ENCODE measurements at places on chromosomes 5 and 9. TPM values are rescaled to one million over a fixed set of nuclear protein-coding genes. Genes with fewer than 3 reads are reported as not detected.

- no peak for DNase-seq
Measured at GRCh38 chr9:78406146-78406545, 109.2 kb downstream of the PSAT1 start.

DNA sequence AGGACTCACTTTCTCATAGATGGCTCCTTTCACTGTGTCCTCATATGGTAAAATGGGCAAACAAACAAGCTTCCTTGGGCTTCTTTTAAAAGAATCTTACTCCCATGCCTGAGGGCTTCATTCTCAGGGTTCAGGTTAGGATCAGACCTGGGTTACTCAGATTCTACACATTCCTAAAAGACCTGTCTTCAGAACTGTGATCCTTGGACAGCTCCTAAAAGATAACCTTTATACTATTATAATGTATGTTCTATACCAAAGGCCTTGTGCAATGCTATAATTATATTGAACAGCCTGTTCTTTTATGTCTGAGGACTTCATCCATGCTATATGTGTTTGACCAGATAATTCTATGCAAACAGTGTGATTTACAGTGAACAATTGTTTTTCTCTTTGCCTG is 264.4 kb upstream of the CDH10 start:
- DNase-seq = no peak

- no peak for DNase-seq
Measured at GRCh38 chr9:134519375-134520070, 122.1 kb upstream of the COL5A1 start.

DNA sequence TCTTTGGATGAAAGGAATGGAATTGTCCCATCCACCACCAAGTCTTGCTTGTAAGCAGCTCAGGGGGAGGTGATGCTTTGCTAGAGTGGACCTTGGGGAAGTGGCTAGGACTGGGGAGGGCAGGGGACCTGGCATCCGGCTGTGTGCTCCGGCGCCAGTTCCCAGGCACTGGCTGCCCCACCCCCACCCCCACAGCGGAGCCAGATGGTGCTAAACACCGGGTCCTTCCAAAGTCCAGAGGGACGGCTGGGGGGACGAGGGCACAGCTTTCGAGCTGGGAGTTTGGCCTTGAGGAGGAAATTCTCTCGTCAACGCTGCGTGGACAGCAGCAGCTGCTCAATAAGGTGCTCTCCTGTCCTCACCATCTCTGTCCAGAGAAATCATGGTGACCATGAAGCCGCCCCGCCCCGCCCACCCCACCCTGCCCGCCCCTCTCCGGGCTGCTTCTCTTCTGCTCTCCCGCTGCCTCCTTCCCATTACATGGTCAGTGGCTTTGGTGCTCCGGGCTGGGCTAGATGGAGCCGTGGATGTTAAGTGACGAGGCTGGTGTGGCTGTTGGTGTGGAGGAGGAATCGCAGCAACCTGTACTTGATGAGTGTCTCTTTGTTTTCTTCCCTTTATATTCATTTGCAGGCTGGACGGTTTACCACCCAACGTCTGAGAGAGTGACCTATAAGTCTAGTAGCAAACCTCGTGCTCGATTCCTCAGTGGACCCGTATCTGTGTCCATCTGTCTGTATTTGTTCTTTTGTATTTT is 115.7 kb downstream of the WNK2 start:
- DNase-seq = no peak

GRCh38 chr5:149489605-149490037 is 61.6 kb downstream of the CSNK1A1 start:
- DNase-seq = no peak

- no peak for DNase-seq
Measured at GRCh38 chr5:15819617-15820016, 319.6 kb downstream of the FBXL7 start.

DNA sequence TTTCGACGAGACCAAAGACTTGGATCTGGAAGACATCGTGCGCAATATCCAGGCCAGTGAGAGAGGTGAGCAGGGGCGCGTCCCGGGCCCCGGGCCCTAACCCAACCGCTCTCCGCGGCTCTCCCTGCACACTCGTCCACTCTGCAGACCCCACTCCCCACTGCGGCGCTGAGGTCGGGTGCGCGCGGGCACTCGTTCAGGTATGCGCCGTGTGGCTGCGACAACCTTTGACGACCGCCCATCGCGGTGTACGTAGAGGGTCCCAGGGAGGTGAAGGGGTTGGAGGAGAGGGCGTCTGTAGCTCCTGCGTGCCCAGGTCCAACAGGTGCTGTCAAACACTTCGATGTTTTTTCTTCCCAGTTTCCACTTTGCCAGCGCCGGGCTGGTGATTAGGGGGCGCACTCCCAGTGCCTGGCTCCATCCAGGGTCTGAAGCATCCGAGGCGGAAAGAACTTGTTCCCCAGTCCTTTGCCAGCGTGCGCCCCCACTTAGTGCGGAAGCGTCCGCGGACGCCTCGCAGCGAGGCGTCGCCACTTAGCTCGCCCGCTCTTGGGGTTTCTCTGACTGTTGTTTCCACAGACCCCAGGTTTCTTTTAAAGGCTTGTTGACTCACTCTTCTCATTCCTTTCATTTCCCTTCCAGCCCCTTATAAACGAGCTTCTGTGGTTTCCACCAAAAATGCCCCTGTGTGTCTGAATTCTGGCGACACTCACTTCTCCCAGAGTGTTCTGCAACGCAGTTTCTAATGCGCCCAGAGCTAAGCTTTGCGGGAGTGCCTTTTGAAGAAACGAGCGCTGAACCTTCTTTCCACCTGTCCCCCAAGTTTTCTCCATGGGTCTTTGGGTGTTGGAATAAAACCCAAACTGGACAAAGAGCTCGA is 1.6 kb downstream of the NPR3 start:
- DNase-seq = no peak

- no peak for DNase-seq
Measured at GRCh38 chr5:132850066-132850465, 16.2 kb downstream of the GDF9 start.

DNA sequence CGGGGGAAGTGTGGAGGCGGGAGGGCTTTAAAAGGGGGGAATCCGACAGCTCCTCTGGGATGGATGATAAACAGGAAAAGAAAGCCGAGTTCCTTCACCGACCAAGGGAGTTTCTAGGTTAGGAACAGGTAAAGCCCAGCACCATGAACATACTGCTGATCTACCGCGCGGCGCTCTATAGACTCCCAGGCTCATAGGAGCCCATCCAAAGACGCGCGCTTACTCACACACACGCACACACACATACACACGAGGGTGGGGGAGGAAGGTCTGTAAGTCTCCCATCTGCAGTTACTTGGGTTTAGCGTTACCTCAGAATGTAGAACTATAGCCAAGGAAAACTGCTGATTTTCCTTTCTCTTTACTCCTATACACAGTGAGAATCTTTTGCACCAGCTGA is 2.6 kb upstream of the GABRB2 start:
- DNase-seq = peak; percentile 30

DNA sequence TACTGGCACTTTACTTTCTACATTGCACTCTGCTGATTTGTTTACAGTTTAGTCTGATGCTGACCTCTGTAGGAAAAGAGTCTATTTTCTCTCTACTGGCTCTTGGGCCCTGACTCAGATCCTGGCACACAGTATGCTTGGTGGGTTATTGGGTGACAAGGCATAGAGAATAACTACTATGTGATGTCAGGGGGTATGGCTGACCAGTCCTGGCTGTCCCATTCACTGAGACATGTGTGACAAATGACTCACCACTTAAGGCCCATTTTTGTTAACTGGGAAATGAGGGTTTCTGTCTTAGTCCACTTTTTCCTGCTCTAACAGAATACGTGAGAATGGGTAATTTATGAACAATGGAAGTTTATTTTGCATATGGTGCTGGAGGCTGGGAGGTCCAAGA is 66.4 kb downstream of the DAPK1 start:
- no peak for DNase-seq

DNA sequence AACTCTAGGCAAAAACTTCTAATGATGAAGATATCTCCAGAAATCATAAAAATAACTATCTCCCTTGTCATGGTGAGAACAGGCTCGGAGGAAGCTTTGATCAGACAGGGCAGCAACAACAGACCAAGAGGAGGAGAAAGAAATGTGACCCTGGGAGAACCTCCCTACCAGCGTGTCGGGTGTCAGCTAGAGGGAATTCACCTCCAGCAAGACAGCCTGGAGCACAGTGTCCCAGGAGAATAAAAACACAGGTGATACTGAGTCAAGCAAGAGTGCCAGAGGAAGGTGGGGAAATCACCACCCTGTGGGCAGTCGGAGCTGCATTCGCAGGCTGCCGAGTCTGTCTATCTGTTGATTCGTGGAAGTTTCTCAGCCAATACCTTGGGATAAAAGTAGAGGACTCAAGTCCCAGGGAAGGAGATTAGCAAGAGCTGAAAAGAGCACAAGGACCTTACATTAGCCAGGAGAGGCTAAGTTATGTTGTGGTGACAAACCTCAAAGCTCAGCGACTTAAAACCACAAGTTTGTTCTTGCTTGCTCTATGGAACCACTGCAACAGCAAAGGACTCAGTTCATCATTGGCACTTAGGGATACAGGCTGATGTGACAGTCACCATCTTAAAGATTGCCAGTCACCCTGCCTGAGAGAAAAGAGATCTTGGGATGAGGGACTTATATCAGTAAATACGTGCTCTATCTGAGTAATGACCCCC is 598.3 kb downstream of the CCDC171 start:
- no peak for DNase-seq

GRCh38 chr9:77595426-77596095 is 52.6 kb downstream of the GNA14 start:
- DNase-seq = no peak

- DNase-seq = no peak
Measured at GRCh38 chr9:128428644-128429512, 8.2 kb downstream of the CERCAM start.

DNA sequence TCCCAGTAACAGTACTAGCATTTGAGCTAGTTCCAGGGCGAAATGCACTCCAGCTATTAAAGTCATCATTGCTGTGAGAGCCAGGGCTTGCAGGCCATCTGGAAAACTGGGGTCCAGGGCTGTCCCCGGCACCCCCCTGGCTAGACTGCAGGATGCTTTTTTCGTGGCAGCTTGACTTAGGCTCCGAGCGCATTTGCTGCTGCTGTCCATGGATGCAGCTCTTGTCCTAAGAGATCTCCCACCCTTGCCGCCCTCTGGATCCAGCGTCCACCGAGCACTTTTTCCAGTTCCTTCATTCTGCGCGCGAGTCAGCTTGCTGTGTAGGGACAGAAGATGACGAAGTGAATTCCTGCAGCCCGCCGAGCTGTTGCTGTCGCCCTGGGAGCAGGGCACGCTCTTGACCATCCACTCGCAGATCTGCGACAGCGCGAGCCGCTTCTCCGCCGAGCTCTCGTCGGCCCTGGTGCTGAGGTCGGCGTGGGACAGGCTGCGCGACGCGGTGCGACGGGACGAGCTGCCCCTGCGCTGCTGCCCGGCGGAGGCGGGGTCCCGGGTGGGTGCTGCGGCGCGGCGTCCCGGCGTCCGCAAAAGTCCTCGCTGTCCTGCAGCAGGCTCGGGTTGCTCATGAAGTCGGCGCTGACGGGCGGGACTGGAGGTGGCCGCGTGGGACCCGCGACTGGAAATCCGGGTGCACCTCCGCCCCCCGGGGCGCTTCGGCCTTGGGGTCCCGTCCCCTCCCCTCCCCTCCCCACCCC is 30.7 kb downstream of the OR2V1 start:
- DNase-seq = no peak

GRCh38 chr9:131019388-131020239 is 10.6 kb downstream of the LAMC3 start:
- peak; percentile 59 for DNase-seq

DNA sequence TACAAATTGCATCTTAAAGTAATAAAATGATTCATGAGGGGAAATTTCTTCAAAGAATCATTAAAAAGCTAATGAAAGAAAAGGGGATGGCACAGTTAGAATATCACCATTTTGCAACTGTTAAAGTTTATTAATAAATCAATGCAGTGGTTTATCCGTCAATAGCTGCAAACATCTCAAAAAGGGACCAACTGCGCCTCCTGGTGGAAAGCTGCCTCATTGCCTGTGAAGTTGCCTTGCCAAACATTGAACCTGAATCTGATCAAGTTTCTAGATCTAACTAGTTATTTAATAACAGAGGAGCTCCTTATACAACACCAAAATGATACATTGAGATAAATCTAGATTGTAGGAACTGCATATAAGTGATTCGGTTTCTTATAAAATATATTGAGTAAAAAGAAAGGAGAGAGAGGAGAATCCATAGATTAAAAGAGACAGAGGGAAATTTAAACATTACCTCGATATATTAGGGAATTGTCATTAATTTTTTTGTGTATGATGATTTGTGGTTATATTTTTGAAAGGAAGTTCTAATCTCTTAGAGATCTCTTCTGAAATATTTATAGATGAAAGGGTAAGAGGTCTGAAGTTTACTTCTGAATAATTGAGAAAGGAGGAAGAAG is 6.9 kb upstream of the NDUFB6 start:
- DNase-seq = peak; percentile 73

GRCh38 chr9:131203431-131204218 is 72.7 kb downstream of the FAM78A start:
- no peak for DNase-seq

GRCh38 chr5:178989311-178989710 is 5.8 kb downstream of the GRM6 start:
- DNase-seq = no peak

- no peak for DNase-seq
Measured at GRCh38 chr5:160083501-160083900, 35.7 kb downstream of the PWWP2A start.

DNA sequence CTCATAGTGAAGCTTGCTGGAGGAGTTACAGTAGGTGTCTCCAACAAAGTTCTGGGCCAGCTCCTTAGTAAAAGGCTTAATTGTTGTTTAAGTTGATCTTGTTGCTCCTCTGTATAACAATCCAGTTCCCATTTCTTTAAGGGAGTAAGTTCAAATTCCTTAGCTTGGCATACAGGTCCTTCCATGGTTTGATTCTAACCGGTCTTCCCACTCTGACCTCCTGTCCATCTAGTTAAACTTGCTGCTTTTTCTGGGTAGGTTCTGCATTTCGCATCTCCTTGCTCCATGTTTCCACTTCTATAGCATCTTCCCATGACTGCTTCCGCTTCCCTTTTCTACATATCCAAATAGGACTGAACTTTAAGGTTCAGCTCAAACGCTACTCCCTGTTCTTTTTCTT is 95.5 kb downstream of the ARHGAP26 start:
- no peak for DNase-seq

Gene DND1
- polyA plus RNA-seq = 0.52 TPM

Gene PROB1
- not detected for polyA plus RNA-seq

Gene MARCOL
- polyA plus RNA-seq = not detected

Gene SH3TC2
- 1.3 TPM for polyA plus RNA-seq

All from hepatocyte (in vitro differentiated cells).